ENCODE measurements at places on chromosomes 1 and 21. TPM values are rescaled to one million over a fixed set of nuclear protein-coding genes. Genes with fewer than 3 reads are reported as not detected.
A peak's percentile ranks its signal among the peaks of the same experiment; 100 is the strongest.

The UBXN10 gene
- total RNA-seq: 1.7 TPM

The GPR52 gene
- total RNA-seq: 1.6 TPM

The COL8A2 gene
- not detected for total RNA-seq

The CSMD2 gene
- not detected for total RNA-seq

DNA sequence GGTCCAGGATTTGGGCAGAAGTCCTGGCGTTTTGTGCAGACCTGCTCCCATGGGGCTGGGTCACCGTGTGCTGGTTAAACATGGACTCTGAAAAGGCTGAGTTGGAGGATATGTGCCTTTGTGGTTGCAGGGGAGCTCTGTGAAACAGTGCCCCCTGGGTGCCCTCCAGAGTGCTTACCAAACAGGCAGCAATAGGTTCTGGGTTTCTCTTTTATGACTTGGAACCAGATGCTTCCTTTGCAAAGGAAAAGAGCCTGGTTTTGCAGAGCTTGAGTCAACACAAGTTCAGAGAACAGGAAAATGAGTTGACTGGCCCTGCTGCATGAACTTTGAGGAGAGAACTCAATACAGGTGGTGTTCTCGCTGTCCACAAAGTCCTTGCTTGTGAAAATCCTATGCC lies 288.9 kb downstream of the TM2D1 start:
- no peaks in the 10 kb centered on the region for H3K27me3 ChIP-seq
- H3K4me1 ChIP-seq: no peaks in the 10 kb centered on the region
- H3K27ac ChIP-seq: no peak overlapping the region

DNA sequence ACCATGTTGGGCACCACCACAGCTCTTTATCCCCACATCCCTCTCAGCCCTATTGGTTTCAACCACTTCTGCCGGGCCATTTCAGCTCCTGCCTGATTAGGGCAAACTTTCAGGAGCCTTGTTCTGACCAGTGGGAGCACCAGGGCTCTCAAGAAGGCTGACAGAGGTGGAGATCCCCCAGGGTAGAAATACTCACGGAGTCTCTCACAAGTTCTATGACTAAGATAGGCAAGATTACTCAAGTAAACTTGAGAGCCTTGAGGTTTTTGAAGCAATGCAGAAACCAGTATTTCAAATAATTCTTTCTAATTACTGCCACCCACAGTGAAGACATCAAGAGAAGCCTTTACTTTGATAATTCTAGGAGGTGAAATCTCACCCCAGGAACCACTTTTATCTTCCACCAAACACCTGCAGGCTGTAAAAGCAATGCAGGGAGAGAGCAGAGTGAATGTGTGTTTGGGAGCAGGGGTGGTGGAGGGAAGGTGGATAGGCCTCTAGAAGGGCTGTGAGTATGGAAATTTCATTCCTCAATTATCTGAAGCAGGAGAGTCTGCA lies 6.6 kb upstream of the PTCH2 start:
- no peaks in the 10 kb centered on the region for H3K4me1 ChIP-seq
- no peak overlapping the region for H3K4me3 ChIP-seq
- DNase-seq: no peak
- H3K27me3 ChIP-seq: peaks cover 2% of the 10 kb centered on the region
- H3K27ac ChIP-seq: no peak overlapping the region
- H3K36me3 ChIP-seq: peaks cover 11% of the 10 kb centered on the region

- peaks cover 32% of the 10 kb centered on the region for H3K4me1 ChIP-seq
- no peak for DNase-seq
- H3K27me3 ChIP-seq: no peaks in the 10 kb centered on the region
- H3K36me3 ChIP-seq: no peaks in the 10 kb centered on the region
- peak overlapping the region; percentile 88 for H3K4me3 ChIP-seq
Observed at GRCh38 chr1:51728611-51729155, 111.8 kb downstream of the OSBPL9 start.

DNA sequence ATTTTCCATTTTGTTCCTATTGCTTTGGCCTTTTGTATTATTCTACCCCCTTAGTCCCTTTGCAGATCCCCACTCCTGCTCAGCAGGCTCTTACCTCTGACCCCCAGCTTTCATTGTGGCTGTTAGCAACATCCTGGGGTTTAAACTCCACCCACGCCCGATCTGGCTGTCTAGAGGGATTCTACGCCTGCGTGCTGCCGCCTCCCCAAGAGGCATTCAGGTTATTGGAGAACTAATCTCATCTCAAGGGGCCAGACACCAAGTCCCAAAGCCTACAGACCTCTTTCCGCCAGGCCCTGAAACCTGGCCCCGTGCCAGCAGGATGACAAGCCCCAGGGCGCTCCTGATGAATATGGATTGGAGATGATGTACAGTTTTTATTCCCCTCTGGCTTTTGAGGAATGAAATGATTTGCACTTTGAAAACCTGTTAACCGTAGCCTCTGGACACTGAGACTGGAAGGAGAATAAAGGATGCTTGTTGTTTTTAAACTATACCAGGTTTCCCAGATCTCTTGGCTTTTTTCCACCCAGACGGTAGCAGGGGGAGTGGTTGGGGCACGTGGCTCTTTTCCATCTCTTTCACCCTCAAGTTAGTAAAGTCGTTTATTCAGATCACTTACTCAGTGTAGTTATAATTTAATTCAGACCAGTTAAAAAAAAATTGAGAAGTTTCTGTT lies 14.5 kb upstream of the IKBKE start:
- no peaks in the 10 kb centered on the region for H3K27me3 ChIP-seq
- peaks cover 59% of the 10 kb centered on the region for H3K36me3 ChIP-seq
- peaks cover 26% of the 10 kb centered on the region for H3K4me1 ChIP-seq
- no peak for DNase-seq
- no peak overlapping the region for H3K4me3 ChIP-seq
- H3K27ac ChIP-seq: peak overlapping the region; percentile 19

DNA sequence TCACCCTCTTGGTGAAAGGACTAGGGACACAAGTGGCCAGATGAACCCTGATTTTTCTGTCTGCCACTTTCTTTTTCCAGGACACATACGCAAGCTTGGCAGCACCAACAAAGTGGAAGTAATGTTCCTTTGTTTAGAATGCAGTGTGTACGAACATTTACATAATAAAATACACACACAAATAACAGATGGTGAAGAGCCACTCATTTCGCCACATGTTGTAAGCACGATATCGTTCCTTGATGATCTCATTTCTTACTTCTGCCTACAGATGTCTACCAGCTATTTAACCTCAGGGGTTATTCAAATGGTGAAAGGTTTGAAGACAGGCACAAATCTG lies 670.2 kb upstream of the CXADR start:
- H3K4me3 ChIP-seq: no peak overlapping the region
- no peaks in the 10 kb centered on the region for H3K4me1 ChIP-seq
- H3K36me3 ChIP-seq: no peaks in the 10 kb centered on the region
- no peak for DNase-seq
- H3K27me3 ChIP-seq: no peaks in the 10 kb centered on the region
- H3K27ac ChIP-seq: no peak overlapping the region

- H3K27ac ChIP-seq: no peak overlapping the region
- no peaks in the 10 kb centered on the region for H3K36me3 ChIP-seq
- peaks cover 56% of the 10 kb centered on the region for H3K27me3 ChIP-seq
- no peak overlapping the region for H3K4me3 ChIP-seq
- DNase-seq: no peak
Observed at GRCh38 chr1:110074166-110074565, 3.7 kb upstream of the ALX3 start.

GRCh38 chr1:151369621-151370048 lies 2.9 kb downstream of the SELENBP1 start:
- DNase-seq: no peak
- no peaks in the 10 kb centered on the region for H3K27me3 ChIP-seq

DNA sequence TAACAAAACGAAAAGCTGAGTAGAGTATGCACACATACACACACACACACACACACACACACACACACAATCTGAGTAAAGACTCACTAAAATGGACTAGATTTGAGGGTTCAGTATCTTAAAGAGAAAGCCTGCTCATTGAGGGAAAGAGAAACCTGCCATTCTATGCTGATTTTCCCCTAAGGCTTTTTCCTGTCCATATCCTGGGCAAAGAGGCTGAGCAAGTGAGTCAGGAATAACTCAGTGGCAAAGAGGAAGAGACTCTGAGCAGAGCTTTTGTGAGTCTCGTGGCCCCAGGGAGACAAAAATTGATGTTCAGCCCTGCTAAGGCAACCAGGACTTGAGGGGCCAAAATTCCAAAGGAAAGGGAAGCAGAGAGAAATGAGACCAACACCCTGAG lies 37.3 kb upstream of the RUNX1 start:
- DNase-seq: no peak
- no peak overlapping the region for H3K27ac ChIP-seq
- peaks cover 10% of the 10 kb centered on the region for H3K27me3 ChIP-seq
- peaks cover 13% of the 10 kb centered on the region for H3K4me1 ChIP-seq
- H3K36me3 ChIP-seq: peaks cover 10% of the 10 kb centered on the region

DNA sequence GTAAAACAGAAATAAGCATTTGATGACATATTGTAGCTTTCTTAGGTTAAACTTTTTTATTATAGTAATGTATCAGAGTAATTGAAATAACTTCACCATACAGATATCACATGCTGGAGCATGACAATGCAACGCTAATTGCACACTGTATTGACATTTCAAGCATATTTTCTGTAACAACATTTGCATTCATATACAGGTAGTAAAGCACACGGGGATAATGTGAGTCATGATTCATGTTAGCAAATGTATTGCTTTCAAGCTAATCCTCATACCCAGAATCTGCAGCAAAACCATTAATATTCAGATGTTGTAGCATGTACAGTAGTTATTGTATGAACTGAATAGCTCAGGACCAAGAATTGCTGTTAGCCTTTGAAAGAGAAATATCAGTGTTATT lies 133.9 kb downstream of the TTLL7 start:
- peaks cover 6% of the 10 kb centered on the region for H3K4me1 ChIP-seq
- H3K4me3 ChIP-seq: no peak overlapping the region
- H3K36me3 ChIP-seq: no peaks in the 10 kb centered on the region
- peaks cover 1% of the 10 kb centered on the region for H3K27me3 ChIP-seq

GRCh38 chr1:109255097-109255651 lies 5.8 kb downstream of the CELSR2 start:
- no peaks in the 10 kb centered on the region for H3K36me3 ChIP-seq
- no peak for DNase-seq
- H3K27me3 ChIP-seq: peaks cover 16% of the 10 kb centered on the region
- H3K4me1 ChIP-seq: peaks cover 2% of the 10 kb centered on the region
- H3K4me3 ChIP-seq: no peak overlapping the region
- H3K27ac ChIP-seq: no peak overlapping the region

DNA sequence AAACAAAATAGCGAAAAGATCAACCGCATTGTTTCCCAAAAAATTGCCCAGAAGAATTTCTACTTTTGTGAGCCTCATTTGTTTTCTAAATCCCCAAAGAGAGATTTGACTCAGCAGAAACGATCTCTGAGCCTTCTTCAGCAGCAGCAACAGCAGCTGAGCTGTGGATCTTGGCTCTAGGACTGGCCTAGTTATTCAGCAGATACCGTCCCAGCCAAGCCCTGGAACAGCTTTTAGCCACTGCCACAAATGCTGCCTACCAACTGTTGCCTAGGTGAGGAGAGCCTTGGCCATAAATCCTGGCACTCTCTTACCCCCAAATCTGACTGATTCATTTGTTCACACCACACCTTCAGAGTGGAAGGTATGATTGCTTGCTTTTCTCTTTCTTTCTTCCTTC lies 320.1 kb downstream of the TGFB2 start:
- no peak overlapping the region for H3K27ac ChIP-seq
- H3K36me3 ChIP-seq: no peaks in the 10 kb centered on the region
- no peaks in the 10 kb centered on the region for H3K4me1 ChIP-seq
- no peak for DNase-seq
- no peak overlapping the region for H3K4me3 ChIP-seq
- no peaks in the 10 kb centered on the region for H3K27me3 ChIP-seq

DNA sequence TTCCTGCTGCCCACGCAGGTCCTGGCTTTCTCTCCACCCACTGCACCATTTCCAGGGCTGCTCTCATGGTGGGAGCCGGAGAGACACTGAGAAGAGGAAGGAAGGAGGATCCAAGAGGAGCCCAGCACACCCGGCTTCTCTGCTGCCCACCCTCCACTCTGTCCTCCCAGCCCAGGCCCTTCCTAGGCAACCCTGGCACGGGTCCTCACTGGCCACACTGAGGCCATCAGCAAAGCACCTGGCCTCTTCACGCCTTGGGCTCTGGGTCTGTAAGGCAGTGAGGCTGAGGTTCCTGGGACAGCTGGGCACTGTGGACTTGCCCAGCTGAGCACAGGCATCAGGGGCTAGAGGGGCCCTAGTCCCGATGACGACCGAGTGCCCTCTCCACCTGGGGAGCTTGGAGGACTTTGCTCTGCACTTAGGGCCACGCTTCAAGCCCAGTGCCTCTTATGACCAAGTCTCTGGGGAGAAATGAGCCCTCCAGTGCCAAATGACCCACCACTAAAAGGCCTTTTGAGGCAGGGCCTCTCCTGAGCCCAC lies 43.1 kb downstream of the PDE9A start:
- peaks cover 2% of the 10 kb centered on the region for H3K4me1 ChIP-seq
- no peak for DNase-seq
- no peak overlapping the region for H3K27ac ChIP-seq

DNA sequence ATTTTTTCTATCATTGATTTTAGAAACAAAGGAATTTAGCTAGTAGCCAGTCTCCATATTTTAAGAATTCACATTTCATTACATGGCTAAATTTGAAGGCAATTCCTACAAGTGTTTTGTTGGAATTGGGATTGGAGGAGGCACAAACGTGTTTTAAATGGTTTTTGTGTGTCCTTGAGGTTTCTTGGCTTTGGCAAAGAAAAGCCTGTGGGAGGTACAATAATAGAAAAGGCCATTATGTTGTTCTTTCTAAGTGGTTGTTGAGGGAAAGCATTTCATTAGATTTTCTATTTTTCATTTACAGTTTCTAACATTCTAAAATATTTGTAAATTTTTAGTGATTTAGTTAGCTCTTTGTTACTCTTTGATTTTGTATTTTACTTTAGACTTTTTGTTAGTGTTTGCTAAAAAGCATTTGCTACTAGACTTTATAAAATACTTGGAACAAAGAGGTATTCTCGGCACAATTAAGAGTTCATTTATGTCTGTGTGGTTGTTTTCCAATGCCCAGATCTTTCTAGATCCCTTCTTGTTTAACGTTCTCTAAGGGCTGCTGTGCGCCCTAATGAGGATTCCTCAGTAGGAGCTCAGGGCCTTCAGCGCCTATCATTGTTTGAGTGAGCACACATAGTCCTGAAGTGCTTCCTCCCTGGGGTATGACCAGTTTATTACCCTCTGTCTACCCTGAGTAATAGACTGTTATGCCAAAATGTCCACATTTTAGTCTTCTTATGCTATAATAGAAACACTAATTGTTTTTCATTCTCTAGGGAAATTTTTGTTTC lies 70.0 kb upstream of the KIAA1614 start:
- no peaks in the 10 kb centered on the region for H3K27me3 ChIP-seq
- DNase-seq: no peak
- no peak overlapping the region for H3K4me3 ChIP-seq

DNA sequence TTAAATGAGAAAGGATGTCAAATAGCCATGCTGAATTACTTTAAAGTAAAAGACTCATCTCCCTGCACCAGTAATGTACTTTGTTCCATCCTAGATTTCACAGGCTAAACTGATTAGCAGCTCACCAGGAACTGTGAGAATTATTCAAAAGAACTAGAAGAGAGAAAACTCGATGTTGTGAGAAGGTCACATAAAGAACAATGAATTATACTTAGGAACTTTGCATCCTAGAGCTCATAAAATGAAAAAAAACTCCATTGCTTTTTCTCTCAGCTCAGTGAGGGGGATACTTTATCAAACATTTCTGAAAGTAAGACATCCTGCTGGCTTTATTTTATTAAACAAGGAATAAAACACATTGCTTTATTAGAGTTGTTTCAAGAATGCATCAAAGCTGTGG lies 278.5 kb downstream of the MRPL39 start:
- H3K4me1 ChIP-seq: no peaks in the 10 kb centered on the region
- no peak for DNase-seq
- H3K36me3 ChIP-seq: no peaks in the 10 kb centered on the region

Measured in activated CD4-positive, alpha-beta memory T cell treated with anti-CD3 and anti-CD28 coated beads, Interleukin-2, amount 10 ng/mL, durations not matched to agents 7 days and 5 days (primary cell).